ENCODE measurements at places on chromosomes 7 and 10. TPM values are rescaled to one million over a fixed set of nuclear protein-coding genes. Genes with fewer than 3 reads are reported as not detected.

Gene BAIAP2L1
- 0.55 TPM for total RNA-seq

GRCh38 chr7:144388950-144389349 is 14.5 kb downstream of the NOBOX start:
- no peak overlapping the region for H3K27ac ChIP-seq
- no peak for DNase-seq
- no peak overlapping the region for H3K4me3 ChIP-seq
- H3K36me3 ChIP-seq = no peaks in the 10 kb centered on the region
- peaks cover 22% of the 10 kb centered on the region for H3K4me1 ChIP-seq

GRCh38 chr10:133528296-133528844 is 1.2 kb downstream of the CYP2E1 start:
- H3K4me1 ChIP-seq = peaks cover 23% of the 10 kb centered on the region
- no peak for DNase-seq
- peaks cover 43% of the 10 kb centered on the region for H3K27me3 ChIP-seq
- peaks cover 4% of the 10 kb centered on the region for H3K36me3 ChIP-seq
- H3K27ac ChIP-seq = peak overlapping the region; percentile 89

DNA sequence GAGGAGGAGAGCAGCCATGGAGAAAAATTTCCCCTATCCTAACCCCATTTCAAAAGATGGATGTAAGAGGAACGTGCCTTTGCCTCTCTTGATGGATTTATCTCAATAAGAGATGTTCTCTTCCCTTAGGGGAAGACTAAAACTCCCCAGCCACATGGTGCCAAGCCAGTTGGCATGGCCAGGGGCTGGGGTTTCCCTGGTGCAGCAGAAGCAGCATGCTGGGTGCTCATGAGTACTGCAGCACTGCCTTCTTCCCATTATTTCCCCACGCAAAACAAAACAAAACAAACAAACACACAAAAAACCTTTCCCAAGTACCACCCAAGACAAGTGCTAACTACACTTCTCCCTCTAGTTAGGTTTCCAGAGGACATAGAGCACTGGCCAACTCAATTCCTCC is 97.2 kb downstream of the DOCK4 start:
- H3K27ac ChIP-seq = no peak overlapping the region
- H3K27me3 ChIP-seq = peaks cover 27% of the 10 kb centered on the region
- peaks cover 2% of the 10 kb centered on the region for H3K4me1 ChIP-seq
- DNase-seq = no peak

Gene MAPK8
- total RNA-seq = 34.0 TPM

Gene CARD11
- 155 TPM for total RNA-seq

DNA sequence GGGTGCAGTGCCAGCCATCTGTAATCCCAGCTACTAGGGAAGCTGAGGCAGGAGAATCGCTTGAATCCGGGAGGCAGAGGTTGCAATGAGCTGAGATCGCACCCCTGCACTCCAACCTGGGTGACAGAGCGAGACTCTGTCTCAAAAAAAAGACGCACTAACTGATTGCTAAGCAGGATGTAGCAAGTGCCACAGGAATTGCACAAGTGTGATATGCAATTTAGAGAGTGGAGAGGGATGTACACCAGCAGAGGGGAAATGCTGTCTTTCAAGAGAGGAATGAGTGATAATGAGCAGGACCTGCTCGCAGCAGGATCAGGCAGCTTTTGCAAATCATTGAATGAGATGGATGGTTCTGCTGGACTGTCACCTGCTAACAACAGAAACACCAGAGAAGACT is 13.3 kb upstream of the SLC16A12 start:
- no peak overlapping the region for H3K4me3 ChIP-seq
- no peak overlapping the region for H3K27ac ChIP-seq
- peaks cover 4% of the 10 kb centered on the region for H3K4me1 ChIP-seq
- DNase-seq = no peak
- H3K36me3 ChIP-seq = no peaks in the 10 kb centered on the region

Gene FOXP2
- 0.25 TPM for total RNA-seq

- H3K36me3 ChIP-seq = no peaks in the 10 kb centered on the region
- H3K27ac ChIP-seq = no peak overlapping the region
- no peak for DNase-seq
- H3K27me3 ChIP-seq = no peaks in the 10 kb centered on the region
- H3K4me3 ChIP-seq = no peak overlapping the region
Observed at GRCh38 chr10:68876246-68877138, 24.6 kb upstream of the DDX50 start.

GRCh38 chr10:118584181-118584954 is 11.1 kb downstream of the PRLHR start:
- no peaks in the 10 kb centered on the region for H3K4me1 ChIP-seq
- H3K27ac ChIP-seq = no peak overlapping the region
- H3K27me3 ChIP-seq = peaks cover 15% of the 10 kb centered on the region
- H3K4me3 ChIP-seq = no peak overlapping the region
- no peak for DNase-seq
- H3K36me3 ChIP-seq = no peaks in the 10 kb centered on the region

DNA sequence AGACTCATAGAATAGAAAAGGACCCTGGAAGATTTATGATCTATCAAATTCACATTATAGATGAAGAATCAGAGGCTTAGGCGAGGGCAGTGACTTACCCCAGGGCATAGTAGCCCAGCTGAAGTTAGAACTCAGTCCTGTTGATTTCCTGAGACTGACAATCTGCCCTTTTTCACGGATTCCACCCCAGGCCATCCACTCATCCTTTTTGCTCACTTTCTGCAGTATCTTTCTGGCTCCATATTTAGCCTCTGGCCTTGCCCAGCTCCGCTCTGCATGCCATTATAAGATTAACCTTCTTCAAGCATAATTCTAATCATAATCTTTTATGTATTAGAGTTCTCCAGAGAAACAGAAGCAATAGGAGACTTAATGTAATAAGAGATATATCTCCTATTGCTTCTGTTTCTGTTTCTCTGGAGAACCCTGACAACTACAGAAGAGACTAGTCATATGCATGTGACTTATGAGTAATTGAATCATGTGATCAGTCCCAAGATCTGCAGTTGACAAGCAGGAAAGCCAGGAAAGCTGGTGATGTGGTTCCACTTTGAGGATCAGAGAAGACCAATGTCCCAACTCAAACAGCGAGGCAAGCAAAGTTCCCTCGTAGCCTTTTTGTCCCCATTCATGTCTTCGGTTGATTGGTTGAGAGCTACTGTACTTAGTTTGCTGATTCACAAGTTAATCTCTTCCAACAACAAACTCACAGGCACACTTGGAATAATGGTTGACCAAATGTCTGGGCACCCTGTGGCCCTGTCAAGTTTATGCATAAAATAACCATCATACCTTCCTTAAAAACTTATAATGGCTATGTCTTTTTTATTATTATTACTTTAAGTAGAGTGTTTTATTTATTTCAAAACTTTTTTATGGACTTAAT is 412.1 kb downstream of the SUGCT start:
- no peak for DNase-seq
- H3K27ac ChIP-seq = no peak overlapping the region
- no peaks in the 10 kb centered on the region for H3K4me1 ChIP-seq
- H3K4me3 ChIP-seq = no peak overlapping the region
- no peaks in the 10 kb centered on the region for H3K36me3 ChIP-seq
